ENCODE measurements at places on chromosomes 3 and 15. TPM values are rescaled to one million over a fixed set of nuclear protein-coding genes. Genes with fewer than 3 reads are reported as not detected.

DNA sequence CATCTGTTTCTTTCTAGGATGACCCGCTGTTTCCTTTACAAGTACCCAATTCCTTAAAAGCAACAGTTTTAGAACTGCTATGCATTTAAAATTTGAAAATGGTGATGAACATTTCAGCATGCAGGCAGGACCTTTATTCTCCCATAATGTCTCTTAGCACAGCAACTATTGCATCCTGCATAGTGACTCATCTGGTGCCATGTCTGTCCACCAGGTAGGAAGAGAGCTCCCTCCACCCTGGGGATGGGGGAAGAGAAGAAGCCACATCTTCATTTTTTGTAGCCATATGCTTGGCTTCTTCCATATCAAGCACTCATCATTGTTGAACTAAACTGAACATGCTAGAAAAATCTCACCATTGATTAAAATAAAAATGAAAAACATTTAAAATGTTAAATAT lies 9.9 kb downstream of the GPR15 start:
- no peak for DNase-seq
- H3K27ac ChIP-seq: no peak overlapping the region
- H3K36me3 ChIP-seq: no peaks in the 10 kb centered on the region
- H3K4me1 ChIP-seq: peaks cover 10% of the 10 kb centered on the region
- H3K27me3 ChIP-seq: no peaks in the 10 kb centered on the region

DNA sequence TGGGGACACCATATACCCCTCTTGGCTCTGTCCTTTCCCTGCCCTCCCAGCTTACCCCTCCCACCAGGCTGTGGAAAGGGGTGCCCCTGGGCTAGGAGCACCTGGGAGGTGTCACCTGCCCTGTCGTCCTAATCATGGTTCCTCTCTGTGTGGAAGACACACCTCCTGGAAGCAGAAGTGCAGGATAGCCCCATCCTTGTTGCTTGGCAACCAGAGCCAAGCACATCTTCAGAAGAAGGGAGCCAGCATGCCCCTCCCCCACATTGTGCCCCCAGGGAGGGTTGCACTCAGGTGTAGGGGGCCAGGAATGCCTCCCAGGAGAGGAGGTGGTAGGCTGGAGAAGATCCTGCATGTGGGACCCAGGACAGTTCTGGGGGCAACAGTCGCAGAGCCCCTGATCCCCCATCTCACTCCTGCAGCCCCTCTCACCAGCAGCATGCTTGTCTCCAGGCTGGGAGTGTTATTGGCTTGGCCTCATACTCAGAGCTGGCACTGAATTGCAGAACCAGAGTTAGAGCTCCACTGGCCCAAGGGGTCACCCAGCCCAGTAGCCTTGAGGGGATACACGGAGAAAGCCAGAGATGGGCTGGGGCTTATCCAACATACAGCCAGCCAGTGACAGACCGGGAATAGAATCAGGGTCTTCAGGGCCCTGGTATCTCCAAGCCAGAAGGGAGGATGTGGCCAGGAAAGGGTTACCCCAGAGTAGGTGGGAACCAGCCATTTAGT lies 8.4 kb downstream of the RAB6B start:
- peaks cover 2% of the 10 kb centered on the region for H3K36me3 ChIP-seq
- no peak overlapping the region for H3K4me3 ChIP-seq
- no peak for DNase-seq
- peaks cover 7% of the 10 kb centered on the region for H3K4me1 ChIP-seq

DNA sequence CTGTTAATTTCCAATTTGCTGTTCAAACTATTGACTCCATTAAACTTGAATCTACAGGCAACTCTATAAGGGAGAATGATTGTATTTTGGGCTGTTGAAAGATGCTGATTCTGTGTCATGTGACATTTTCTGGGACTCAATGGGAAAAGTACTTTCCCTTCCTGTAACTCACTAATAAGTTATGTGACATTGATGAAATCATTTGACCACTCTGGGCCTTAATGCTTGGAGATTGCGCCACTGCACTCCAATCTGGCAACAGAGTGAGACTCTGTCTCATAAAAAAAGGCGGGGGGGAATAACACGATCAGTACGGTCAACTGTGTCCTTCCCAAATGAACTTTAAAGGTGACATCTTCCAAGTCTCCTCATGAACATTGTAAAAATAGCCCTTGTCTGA lies 215.2 kb upstream of the SGO1 start:
- no peak for DNase-seq
- H3K4me1 ChIP-seq: no peaks in the 10 kb centered on the region
- H3K36me3 ChIP-seq: no peaks in the 10 kb centered on the region
- H3K27ac ChIP-seq: no peak overlapping the region
- H3K4me3 ChIP-seq: no peak overlapping the region

GRCh38 chr15:50506121-50506520 lies 40.3 kb downstream of the USP50 start:
- H3K27me3 ChIP-seq: no peaks in the 10 kb centered on the region
- no peak overlapping the region for H3K27ac ChIP-seq
- no peaks in the 10 kb centered on the region for H3K36me3 ChIP-seq
- no peak for DNase-seq
- H3K4me1 ChIP-seq: no peaks in the 10 kb centered on the region

The PPIB gene
- 202 TPM for total RNA-seq

The FBXW12 gene
- not detected for total RNA-seq

The LMAN1L gene
- 0.91 TPM for total RNA-seq

Data from T-helper 17 cell (primary cell).